Ascending aorta (tissue), 2 donors: ENCODE measurements at places on chromosomes 13 and 19.

GRCh38 chr13:22064854-22065620 is 394.2 kb downstream of the FGF9 start:
- no peak for DNase-seq

DNA sequence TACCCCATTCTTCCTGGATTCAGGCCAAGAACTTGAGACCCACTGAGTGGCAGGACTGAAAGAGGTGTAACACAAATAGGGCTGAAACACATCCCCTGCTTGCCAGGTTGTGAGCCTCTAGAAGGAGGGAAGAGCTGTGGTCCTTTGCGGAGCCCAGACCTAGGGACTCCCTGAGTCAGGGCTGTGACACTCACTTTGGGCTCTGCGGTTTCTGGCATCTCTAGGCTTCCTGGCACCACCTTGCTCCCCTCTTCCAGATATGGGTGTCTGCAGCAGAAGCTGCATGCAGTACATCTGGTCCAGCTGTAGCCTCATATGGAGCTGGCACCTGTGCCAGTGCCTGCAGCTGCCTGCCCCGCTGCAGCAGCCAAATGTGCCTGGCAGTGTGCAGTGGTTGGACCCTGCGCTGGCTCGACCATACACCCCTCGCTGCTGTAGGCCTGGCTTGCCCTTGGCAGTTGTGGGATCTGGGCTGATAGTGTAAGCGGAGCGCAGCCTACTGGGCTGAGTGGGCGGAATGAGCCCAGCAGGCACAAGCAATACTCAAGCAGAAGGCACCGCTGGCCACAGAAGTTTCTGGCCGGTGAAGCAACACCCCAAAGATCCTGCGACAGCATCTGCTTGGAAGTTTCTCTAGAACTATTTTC is 290.4 kb downstream of the SLITRK6 start:
- no peak for DNase-seq

GRCh38 chr13:26420282-26420960 is 137.1 kb upstream of the WASF3 start:
- DNase-seq = no peak

DNA sequence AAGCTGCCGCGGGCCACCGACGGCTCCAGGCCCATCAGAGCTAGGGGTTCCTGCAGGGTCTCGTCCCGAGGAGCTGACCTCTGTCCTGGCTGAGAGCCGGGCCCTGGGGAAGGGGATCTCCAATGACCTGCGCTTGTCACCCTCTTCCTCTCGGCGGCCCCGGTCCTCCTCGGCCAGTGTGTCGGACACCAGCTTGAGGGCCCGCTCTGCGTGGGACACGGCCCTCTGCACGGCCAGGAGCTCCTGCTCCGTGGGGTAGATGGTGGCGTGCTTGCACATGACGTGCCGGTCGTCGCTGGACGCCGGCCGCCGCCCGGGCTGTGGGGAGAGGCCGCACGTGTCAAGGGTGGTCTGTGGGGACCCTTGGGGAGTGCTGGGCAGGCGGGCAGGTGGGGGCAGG is 32.7 kb upstream of the MATK start:
- no peak for DNase-seq

GRCh38 chr19:7670150-7670783 is 1.4 kb downstream of the RETN start:
- DNase-seq = no peak

DNA sequence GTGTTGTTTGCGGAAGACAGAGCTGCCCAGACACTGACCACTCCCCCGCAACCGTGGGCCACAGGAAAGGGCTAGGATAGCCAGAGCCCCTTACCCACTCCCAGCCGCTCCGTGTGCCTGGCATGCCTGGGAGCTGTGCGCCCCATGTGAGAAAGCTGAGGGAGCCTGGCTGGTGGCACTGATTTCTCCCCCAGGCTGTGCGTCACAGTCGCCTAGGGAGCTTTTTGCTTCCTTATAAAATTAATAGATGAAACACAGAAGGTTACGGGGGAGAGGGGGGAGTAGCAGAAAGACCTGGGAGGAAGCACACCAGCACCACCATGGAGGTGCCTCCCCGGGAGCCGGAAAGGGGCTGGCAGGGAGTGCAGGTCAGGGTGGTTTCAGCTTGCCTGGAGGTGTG is 24.7 kb downstream of the DPF1 start:
- no peak for DNase-seq

DNA sequence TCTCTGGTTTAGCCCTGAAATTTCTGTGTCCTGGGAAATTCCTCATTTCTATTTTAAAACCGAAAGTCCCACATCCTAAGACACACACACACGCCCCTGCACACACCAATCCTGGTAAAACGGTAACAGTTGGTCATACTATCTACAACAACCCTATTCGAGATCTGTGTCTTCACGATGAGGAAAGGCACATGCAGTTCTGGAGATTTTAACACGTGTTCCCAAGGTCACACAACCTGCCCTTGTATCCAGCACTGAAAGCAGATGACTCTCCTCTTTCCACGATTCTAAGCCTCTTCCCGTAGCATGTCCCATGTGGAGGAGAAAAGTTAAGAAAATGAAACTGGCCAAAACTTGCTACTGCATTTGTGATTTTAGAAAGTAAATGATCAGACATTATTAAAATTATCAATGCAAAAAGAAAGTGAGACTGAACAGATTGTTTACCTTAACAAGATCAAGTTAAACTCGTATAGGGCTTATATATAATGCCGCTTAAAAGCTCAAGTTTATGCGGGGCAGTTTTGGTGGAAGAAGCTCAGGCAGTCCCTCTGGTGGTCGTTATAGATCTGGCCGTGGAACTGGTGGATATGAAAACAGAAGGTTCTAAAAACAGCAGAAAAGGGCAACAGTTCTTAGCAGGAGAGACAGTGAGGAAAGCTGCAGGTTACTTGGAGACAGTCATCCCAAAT is 32.7 kb downstream of the VSTM1 start:
- no peak for DNase-seq
